Bladder microvascular endothelial cell (primary cell): ENCODE measurements at places on chromosomes 3 and 15. TPM values are rescaled to one million over a fixed set of nuclear protein-coding genes. Genes with fewer than 3 reads are reported as not detected.

Gene MAGI1
- 42.9 and 106 TPM in 2 replicates for total RNA-seq

Gene GOLGA8G
- not detected in 2 replicates for total RNA-seq

Gene CLDN16
- total RNA-seq: 0.06 TPM in 1 of 2 replicates, not detected in the other

Gene SLC22A13
- total RNA-seq: 0.16 and 0.76 TPM in 2 replicates

Gene SLC22A14
- total RNA-seq: under 0.01 and 0.31 TPM in 2 replicates

Gene ASB14
- total RNA-seq: not detected in 2 replicates

Gene ADAMTS7
- total RNA-seq: 11.2 and 21.2 TPM in 2 replicates

Gene MUC13
- total RNA-seq: under 0.01 TPM in 1 of 2 replicates, not detected in the other

Gene DUOX2
- under 0.01 TPM in 1 of 2 replicates, not detected in the other for total RNA-seq

Gene NPAP1
- total RNA-seq: not detected in 2 replicates

Gene PAQR9
- total RNA-seq: not detected in 2 replicates

Gene SH2D7
- total RNA-seq: not detected in 2 replicates

Gene IL17RB
- 0.38 TPM in 1 of 2 replicates, not detected in the other for total RNA-seq

Gene HTR3E
- total RNA-seq: not detected in 2 replicates

Gene EOMES
- total RNA-seq: not detected in 2 replicates

Gene FRMD5
- 0.49 and 15.6 TPM in 2 replicates for total RNA-seq

Gene WNT5A
- 0.97 and 3.7 TPM in 2 replicates for total RNA-seq

Gene TMEM207
- total RNA-seq: not detected in 2 replicates

Gene CD276
- 21.9 and 82.4 TPM in 2 replicates for total RNA-seq

Gene KNG1
- not detected in 2 replicates for total RNA-seq

Gene MCF2L2
- 0.57 and 1.8 TPM in 2 replicates for total RNA-seq

Gene ACP3
- not detected in 2 replicates for total RNA-seq

Gene SYNPR
- total RNA-seq: not detected in 2 replicates

Gene SPESP1
- 1.1 and 2.8 TPM in 2 replicates for total RNA-seq

Gene SLCO2A1
- 1.3 and 3.5 TPM in 2 replicates for total RNA-seq

Gene AMOTL2
- 70.7 and 145 TPM in 2 replicates for total RNA-seq

Gene HYKK
- total RNA-seq: 0.49 and 1.3 TPM in 2 replicates

Gene NANOGP8
- not detected in 2 replicates for total RNA-seq
